Activated CD8-positive, alpha-beta T cell treated with anti-CD3 and anti-CD28 coated beads, Interleukin-2, amount 10 ng/mL, durations not matched to agents 7 days and 5 days (primary cell): ENCODE measurements at places on chromosomes 3 and 15. TPM values are rescaled to one million over a fixed set of nuclear protein-coding genes. Genes with fewer than 3 reads are reported as not detected.

Gene LDHAL6B
- total RNA-seq = not detected

GRCh38 chr3:35932995-35933394 lies 293.7 kb downstream of the ARPP21 start:
- no peaks in the 10 kb centered on the region for H3K27me3 ChIP-seq
- DNase-seq = no peak
- H3K36me3 ChIP-seq = no peaks in the 10 kb centered on the region
- H3K27ac ChIP-seq = no peak overlapping the region
- H3K4me3 ChIP-seq = no peak overlapping the region
- H3K4me1 ChIP-seq = no peaks in the 10 kb centered on the region

- no peak for DNase-seq
- H3K27me3 ChIP-seq = no peaks in the 10 kb centered on the region
- H3K4me1 ChIP-seq = no peaks in the 10 kb centered on the region
- no peaks in the 10 kb centered on the region for H3K36me3 ChIP-seq
These were observed 385.6 kb downstream of the NR2F2 start for GRCh38 chr15:96716075-96716474.

GRCh38 chr3:195573611-195574496 lies 9.9 kb downstream of the APOD start:
- H3K4me3 ChIP-seq = no peak overlapping the region
- H3K27ac ChIP-seq = no peak overlapping the region
- H3K27me3 ChIP-seq = peaks cover 2% of the 10 kb centered on the region

DNA sequence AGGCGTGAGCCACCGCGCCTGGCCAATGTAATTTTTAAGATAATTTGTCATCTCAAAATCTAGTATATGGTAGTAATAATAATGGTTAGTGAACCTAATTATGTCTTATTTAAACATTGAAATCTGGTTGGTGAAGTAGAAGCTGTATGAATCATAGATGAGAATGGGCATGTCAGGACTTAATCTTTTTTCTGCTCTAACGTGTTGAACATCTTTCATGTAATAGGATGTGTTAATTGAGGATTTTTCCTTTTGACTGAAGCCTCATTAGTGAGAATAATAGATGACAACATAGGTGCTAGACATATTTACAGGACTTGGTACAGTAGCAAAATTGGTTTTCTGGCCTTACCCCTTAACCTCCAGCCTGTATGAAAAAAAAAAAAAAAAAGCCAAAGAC lies 835.6 kb downstream of the IGSF11 start:
- no peak for DNase-seq
- no peak overlapping the region for H3K27ac ChIP-seq
- H3K4me3 ChIP-seq = no peak overlapping the region
- H3K27me3 ChIP-seq = no peaks in the 10 kb centered on the region
- no peaks in the 10 kb centered on the region for H3K36me3 ChIP-seq

- peaks cover 62% of the 10 kb centered on the region for H3K4me1 ChIP-seq
- H3K27me3 ChIP-seq = no peaks in the 10 kb centered on the region
- peaks cover 49% of the 10 kb centered on the region for H3K36me3 ChIP-seq
These were observed 61.5 kb downstream of the APBA2 start for GRCh38 chr15:28947221-28947674.
